ENCODE measurements at places on chromosomes 6 and 20.

DNA sequence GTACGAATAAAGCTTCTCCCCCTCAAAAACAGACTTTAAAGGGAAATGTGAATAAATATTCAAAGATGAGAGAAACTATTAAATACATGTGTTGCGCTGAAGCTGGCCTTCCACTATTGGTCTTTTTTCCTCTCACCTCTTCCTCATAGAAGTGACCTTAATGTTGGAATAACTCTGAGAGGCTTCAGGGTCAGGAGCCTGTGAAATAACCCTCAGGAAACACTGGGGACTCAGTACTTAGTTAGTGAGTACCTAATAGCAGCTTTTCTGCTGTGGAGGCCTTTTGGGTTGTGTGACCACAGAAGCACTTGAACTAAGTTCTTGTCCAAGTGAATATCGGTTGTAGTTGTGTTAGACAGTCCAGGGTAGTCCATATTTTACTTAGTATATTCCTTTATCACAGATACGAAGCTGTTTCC, 799 bp upstream of the SHPRH start:
- DNase-seq, result no peak

DNA sequence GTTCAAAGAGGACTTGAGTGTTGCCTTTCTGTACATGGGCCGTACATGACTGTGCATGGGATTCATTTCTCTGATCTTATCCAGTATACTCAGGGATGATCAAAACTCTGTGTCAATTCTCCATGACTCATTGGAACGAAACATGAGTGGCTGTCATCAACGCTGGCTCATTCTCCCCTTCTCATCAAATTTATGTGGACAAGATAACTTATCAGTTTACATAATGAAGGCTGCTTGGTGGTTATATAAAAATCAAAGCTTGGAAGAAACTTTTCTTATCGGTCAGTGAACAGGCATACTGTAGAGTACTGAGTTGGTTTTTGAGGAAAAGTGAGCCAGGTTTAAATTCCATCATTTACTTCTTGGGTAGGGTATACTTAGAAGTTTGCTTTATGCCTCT, 24.9 kb downstream of the CRISP1 start:
- DNase-seq, result no peak

DNA sequence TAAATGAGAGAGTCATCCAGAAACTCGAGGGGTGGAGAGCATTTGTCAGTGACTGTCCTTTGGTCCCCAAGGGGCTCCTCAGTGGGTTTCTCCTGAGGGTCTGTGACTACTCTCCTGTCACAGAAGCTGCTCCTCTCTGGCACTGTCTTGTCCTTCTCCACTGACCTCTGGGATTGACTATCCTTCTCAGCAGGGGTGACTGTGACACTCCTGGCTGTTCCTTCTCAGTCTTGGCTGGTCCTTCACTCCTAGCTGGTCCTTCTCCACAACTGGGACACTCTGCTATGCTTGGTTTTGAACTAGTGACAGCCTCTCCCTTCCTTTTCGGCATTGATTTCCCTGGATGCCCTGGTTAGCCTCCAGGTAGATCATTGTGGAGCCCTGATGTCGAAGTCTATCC, 33.5 kb downstream of the DYNLT1 start:
- no peak for DNase-seq

DNA sequence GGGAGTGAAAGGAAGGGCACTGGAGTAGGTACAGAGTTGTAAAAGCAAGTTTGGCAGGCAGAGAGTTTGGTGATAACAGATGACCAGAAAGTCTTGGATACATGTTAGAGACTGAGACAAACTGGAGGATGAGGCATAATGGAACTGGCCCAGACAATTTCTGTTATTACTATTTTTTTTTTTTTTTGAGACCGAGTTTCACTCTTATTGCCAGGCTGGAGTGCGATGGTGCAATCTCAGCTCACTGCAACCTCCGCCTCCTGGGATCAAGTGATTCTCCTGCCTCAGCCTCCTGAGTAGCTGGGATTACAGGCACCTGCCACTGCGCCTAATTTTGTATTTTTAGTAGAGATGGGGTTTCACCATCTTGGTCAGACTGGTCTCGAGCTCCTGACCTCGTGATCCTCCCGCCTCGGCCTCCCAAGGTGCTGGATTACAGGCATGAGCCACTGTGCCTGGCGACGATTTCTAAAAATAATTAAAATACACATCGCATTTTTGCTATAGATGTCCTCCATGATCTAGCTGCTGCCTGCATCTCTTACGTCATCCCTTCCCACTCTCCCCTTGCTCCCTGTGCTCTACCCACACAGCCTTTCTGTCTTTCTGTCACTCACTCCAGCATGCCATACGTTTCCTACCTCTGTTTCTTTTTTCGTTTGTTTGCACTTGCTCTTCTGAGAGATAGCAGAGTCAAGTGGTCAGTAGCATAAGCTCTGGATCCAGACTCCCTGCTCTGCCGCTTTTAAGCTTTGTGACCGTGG, 23.5 kb downstream of the MAPK14 start:
- no peak for DNase-seq

DNA sequence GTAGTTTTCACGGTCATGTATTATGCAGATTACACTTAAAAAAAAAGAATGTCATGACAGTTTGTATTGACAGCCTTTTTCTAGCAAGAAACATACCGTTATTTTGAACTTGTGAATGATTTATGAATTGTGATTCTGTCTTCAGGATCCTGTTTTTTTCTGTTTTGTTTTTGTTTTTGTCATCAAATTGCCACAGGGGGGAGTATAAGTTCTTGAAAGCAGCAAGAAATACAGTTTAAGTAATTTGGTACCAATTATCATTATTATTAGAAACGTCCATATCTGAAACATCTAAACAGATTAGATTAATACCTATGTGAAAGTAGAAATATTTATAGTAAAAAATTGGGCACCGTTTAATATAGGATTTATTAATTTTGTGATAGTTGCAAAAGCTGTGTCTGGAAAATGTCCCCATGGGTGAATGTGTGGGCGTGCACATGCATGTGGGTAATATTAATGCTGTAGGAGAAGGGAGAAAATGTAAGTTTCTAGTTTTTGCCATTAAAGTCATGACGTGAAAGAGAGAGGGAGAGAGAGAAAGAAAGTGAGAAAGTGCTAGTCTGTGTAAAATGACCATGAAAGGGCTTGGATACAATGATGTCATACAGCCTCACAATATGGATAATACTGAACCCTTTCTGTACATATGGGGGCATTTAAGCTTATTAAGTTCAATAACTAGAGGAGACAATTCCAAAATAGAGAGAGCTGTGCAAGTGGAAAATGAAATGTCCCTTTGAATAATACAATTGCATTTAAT, 9.4 kb upstream of the CCN2 start:
- DNase-seq, result no peak

- no peak for DNase-seq
Observed at GRCh38 chr6:11092668-11093375, 812 bp upstream of the SMIM13 start.

DNA sequence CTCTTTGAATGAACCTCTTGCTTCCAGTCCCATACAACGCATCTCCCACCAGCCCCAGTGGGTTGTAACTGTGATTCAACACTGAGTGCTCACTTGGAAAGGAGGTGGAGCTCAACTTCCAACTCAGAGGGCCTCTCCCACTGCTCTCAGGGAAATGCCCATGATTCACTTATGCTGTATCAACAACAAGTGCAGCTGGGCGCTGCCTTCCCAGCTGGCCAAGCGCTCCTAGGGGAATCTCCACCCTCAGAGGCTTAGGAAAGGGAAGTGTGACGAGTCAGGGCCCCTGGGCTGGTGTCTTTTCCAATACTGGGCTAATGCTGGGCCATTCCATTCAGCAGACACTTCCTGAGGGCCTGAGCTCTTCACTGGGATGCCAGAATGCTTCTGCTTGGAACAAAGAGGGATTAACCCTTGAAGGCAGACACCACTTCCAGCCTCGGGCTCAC, 8.1 kb upstream of the OCSTAMP start:
- DNase-seq, result no peak

GRCh38 chr6:106110164-106110826, 24.2 kb downstream of the PRDM1 start:
- DNase-seq, result no peak

GRCh38 chr6:90364286-90364685, 67.6 kb upstream of the BACH2 start:
- no peak for DNase-seq
